ENCODE measurements at places on chromosomes 13 and 19.

DNA sequence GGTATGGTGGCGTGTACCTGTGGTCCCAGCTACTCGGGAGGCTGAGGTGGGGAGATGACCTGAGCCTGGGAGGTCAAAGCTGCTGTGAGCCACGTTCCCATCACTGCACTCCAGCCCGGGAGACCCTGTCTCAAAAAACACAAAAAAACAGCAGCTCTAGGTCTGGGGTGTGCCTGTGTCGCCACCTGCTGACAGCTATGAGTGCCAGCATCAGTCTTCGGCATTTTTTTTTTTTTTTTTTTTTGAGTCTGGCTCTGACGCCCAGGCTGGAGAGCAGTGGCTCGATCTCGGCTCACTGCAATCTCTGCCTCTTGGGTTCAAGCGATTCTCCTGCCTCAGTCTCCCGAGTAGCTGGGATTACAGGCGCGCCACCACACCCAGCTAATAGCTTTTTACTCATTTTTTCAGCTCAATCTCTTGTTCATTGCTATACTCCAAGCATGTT lies 10.1 kb downstream of the AP2S1 start:
- DNase-seq: peak; percentile 66

DNA sequence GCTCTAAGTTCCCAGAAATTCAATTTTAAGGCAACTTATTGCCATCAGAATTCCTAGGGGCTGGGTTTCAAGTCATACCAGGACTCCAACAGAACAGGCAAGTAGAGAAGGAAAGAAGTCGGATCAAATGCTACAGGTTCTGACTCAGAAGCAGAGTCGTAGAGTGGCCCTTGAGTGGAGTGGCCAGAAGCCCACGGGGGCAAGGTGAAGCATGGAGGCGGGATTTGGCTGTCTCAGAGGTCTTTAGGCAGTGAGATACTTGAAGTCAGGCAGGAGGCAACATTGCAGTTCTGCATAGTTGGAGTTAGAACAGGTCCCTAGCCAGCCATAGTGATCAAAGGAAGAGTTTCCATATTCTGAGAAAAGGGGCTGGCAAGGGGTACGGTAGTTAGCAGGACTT lies 111.6 kb downstream of the NHLRC3 start:
- no peak for DNase-seq

DNA sequence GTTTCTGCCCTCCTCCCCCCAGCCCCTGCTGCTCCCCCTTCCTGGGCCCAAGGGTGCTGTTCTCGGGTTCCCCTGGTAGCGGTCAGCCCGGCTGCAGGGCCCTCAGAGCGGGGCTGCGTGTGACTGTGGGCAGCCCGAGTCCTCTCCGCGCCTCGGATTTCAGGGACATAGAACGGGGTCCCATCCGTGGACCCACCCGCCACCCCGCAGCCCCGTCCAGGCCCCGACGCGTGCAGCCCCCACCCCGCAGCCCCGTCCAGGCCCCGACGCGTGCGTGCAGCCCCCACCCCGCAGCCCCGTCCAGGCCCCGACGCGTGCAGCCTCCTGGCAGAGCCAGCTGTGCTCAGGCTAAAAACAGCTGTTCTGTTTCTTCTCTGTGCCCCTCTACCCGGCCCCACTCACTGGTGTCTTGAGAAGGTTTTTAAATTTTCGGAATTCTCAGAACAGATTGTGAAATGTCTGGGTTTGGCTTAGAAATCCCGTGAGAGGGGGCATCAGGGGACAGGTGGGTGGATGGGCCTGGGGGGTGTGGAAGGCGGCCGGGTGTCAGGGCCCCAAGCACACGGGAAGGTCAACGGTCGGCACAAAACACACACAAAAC lies 5.5 kb upstream of the PRTN3 start:
- DNase-seq: no peak

GRCh38 chr19:38721496-38721895 lies 22.8 kb downstream of the CAPN12 start:
- DNase-seq: no peak

- DNase-seq: peak; percentile 60
Observed at GRCh38 chr19:14475251-14476073, at the start of gene PTGER1. Gene PTGER1 (minus strand): TSS chr19:14475354. CDS start chr19:14474320, 1,034 bp downstream.

DNA sequence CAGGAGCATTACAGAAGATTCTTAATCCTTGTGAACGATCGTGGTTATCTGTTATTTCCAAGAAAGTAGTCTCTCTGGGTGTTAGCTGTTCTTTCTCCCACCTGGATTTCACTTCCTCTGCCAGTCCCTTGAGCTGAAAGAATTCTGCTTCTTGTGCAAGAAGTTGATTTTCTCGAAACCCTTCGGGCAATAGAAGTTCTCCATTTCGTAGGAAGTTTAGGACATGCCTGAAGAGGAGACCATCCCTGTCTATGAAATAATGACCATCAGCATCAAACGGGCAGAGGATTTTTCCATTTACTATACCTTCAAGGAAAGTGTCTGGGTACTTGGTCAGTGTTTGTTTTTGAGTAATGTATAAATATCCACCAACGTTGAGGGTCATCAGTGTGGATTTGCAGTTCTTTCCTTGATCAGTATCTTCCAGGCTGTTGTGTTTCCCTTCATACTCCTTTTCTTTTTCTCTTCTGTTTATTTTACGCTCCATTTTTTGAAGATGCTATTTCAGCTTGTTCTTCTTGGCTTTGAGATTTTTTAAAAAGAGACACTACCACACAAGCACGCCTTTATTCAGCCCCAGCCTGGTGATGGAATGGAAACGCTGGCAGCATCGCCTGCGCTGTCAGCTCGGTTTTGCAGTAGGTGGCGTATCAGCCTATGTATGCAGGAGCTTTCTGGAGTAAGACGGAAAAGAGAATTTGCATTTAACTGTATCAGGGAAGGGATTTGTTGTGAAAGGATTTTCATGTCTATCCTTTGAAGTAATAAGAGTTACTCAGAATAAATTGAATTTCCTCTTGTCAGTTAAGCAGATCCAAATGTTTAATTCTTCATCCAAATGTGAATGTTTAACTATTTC lies 6.5 kb downstream of the KCTD4 start:
- DNase-seq: peak; percentile 41

DNA sequence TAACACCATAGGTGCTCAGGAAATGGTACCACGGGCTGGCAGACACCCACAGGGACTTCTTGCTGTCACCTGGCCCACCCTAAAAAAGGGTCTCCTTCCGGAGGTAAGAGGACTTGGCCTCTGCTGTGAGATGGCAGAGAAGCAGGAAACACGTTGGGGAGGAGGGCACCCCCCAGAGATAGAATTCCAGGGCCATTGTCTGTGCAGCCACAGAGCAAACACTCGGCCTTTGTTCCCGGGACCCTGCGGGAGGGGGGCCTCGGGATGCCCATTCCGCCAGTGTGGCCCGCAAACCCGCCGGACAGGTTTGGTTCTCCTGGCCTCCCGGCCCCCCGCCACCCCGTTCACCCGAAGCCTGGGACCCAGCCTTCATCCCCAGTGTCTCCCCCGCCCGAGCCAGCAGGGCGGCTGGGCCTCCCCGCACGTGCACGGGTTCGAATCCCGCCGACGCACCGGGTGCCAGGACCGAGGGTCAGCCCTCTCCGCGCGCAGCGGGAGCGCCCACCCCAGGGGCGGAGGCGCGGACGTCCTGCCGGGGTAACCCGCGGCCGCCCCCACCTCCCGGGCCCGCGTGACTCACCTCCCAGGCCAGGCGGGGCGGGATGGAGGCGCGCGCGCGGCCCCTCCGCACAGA lies 714 bp downstream of the PLPP2 start:
- DNase-seq: peak; percentile 92

DNA sequence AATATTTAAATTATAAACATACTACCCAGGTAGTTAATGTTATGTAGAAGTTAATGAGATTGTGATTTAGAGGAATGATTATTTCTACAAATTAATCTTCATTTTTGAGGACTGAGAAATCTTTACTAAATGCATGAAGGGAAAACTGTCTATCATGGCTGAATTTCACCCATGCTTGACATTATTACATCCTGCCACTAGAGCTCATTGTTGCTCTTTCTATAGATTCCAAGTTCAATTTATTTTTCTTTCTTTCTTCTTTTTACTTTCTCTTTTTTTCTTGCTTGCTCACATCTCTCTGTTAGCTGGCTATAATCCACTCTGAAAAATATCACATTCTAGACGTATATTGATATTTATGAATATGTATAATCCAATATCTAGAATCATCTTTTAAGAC lies 505.0 kb upstream of the KLHL1 start:
- no peak for DNase-seq

GRCh38 chr19:29836409-29836825 lies 24.6 kb downstream of the CCNE1 start:
- no peak for DNase-seq

DNA sequence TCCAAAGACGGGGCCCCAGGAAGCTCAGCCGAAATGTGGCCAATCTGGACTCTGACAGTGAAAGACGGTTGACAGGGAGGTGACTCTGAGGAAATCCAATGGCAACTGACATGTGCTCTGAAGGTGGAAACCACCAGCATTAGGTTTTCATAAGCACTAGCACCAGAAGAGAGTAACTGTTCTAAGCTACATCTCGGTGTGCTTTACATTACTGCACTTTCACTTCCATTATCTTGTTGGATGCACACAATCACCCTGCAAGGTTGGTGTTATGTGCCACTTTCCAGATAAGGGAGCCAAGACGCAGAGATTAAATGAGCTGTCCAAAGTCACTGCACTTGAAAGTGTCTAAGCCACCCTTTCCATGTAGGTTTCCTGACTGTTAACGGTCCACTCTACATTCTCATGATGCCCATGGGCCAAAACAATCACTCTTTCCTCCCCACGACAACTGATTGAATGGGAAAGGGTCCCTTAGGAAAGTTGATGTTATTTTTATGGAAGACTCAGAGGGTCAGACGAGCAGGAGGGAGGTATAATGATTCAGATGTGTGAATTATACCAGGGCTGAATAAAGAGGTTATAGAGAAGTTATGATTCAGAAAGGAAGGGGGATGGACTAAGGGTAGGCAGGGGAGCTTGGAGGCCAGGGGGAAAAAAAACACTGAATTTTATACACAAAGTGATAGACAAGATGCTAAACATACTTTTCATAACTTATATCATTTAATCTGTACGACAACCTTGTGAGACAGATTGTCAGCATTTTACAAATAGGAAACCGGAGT lies 52.8 kb downstream of the RUBCNL start:
- no peak for DNase-seq

DNA sequence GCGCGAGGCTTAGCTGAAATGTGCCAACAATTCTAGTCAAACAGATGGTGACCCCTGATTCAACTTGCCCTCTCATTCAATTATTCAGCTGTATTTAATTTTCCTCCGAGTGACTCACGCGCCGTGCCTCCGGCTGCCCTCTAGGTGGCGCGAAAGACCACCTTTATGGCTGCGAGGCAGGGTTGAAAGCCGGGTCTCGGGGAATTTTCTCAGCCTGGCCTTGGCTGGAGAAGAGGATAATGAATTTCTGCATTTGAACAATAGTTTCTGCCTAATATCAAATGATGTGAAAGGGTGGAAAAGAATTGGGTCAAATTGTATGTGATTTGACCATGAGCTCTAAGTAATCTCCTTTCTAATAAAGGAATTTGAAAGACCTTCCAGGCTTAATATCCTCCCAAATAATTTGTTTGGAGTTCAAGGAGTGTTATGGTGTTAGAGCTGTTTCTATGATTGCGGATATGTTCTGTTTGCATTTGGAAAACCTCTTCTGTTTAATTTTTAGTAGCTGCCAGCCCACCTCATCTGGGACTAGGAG lies 310.9 kb downstream of the ZNF536 start:
- DNase-seq: peak; percentile 78

- no peak for DNase-seq
Observed at GRCh38 chr13:33353646-33354045, 68.1 kb upstream of the STARD13 start.

- DNase-seq: peak; percentile 57
Observed at GRCh38 chr19:45876411-45877197, 9.3 kb downstream of the IRF2BP1 start.

DNA sequence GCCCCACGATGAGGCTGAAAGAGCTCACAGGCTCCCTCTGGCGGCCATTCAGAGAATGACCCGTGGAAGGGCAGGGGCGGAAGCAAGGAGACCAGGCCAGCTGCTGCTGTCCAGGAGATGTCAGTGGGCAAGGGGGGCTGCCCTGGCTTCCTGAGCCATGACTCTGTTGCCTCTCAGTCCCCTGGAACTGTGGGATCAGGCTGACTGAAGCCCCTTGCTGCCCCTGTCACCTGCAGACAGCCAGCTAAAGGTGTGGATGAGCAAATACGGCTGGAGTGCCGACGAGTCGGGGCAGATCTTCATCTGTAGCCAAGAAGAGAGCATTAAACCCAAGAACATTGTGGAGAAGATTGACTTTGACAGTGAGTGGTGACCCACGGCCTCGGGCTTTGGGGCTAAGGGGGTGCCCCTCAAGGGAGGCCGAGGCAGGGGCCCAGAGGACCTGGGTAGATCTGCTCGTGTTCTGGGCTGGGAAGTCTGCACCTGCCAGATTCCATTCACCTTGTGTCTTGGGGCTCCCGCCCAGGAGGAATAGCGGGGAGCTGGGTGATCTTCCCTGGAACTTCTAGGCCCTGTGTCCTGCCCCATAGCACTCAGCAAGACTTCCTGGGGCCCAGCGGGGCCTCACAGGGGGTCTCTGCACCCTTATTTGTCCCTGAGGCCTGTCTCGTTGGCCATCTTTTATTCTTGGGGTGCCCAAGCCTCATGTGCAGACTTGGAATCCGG lies 12.5 kb upstream of the ACTN4 start:
- peak; percentile 84 for DNase-seq

DNA sequence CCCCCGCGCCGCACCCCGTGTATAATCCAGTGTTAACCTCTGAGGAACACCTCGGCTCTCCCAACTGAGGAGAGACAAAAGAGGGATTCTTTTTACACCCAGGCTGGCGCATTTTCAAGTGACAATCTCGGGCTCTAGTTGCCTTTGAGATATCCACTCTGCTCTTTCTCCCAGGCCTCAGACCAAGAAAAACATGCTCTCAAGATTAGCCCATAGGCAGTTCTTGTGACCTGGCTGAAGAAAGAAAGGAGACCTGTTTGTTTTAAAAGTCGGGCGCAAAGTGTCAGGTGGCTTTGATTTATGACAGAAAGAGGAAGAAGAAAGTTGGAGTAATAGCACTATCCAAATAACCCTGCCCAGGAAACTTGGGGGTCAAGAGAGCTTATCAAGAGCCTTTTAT lies 27.3 kb downstream of the SHISA2 start:
- DNase-seq: no peak

DNA sequence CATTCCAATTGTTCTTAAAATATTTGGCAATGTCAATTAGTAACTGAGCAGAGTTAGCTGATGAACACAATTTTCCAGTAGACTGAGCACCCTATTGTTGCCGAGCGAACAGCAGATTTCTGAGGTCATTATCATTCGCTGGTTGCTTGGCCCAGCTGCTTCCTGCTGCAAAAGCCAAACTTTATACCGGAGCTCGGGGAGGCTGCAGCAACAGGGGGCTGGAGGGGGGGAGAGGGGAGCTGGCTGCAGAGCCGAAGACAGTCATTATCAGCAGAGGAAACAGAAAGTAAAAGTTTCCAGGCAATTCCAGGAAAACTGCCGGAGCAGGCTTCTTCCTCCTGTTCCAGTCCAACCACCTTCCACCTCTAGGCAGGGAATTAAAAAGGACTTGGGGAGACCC lies 77.9 kb downstream of the ZNF536 start:
- DNase-seq: peak; percentile 46
